ENCODE measurements at places on chromosomes 12 and 14.

GRCh38 chr14:33412450-33412849 is 473.8 kb downstream of the NPAS3 start:
- no peak for DNase-seq

DNA sequence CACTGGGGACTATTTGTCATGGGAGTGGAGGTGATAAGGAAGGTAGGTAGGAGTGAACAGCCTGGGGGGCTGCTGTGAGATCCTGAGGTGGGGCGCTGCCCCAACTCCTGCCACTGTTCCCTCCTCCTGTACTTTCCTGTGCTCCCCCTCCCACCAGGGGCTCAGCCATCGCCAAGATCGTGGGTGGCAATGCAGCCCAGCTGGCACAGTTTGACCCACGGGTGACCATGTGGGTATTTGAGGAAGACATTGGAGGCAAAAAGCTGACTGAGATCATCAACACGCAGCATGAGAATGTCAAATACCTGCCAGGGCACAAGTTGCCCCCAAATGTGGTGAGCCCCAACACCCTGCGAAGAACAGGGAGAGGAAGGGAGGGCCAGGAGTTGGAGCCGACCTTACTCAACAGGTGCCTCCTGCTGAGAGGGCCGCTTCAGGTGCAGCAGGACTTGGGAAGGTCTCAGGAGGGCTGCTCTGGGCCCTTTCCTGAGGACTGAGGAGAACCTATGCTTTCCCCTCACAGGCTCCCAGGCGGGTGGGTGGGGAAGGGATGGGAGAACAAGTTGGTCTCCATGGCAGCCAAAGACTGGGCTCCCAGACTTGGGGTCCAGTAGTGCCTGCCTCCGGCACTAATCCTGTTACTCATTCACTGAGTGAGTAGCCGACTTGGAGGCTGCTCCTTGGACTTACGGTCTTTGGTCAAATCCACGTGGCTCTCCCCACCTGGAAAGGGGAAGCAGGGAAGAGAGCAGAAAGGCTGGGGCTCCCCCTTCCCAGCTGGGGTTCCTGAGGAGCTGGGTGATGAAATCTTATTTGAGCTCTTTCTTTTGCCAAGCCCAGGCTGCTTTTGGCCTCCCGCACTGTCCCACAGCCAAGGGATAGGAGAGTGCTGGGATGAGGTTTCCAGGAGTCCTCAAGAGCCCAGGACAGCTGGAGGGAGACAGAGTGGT is 884 bp downstream of the GPD1 start:
- DNase-seq: no peak

DNA sequence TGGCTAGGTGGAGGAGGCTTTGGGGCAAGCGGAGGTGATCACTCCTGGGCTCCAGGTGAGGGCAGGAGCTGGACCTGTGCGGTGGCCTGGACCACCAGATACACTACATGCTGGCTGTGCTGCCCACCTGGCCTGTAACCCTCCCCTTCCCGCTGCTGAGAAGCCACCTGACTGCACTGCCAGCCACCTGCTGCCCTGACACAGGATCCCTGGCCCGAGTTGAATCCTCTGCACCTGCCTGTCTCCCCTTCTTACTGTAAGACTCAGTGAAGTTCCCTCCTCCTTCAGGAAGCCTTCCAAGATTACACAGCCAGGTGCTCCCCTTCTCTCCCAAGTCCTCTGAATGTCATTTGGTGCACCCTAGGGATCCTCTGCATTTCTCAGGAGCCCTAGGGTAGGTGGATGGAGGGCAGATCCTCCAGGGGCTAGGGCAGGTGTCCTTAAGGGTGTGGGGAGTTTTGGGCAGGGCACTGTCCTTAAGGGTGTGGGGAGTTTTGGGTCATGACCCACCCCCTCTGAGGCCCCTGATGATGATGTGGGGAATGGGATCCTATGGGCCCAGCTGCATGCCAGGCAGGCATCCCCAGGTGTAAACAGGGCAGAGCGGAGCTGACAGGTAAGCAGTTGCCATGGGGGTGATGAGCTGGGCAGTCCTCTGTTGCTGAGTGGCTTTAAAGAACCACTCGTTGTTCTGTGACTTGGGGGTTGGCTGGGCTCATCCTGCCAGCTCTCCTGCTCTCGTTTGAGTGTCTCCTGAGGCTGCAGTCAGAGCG is 6.7 kb upstream of the MTA1 start:
- DNase-seq: no peak

DNA sequence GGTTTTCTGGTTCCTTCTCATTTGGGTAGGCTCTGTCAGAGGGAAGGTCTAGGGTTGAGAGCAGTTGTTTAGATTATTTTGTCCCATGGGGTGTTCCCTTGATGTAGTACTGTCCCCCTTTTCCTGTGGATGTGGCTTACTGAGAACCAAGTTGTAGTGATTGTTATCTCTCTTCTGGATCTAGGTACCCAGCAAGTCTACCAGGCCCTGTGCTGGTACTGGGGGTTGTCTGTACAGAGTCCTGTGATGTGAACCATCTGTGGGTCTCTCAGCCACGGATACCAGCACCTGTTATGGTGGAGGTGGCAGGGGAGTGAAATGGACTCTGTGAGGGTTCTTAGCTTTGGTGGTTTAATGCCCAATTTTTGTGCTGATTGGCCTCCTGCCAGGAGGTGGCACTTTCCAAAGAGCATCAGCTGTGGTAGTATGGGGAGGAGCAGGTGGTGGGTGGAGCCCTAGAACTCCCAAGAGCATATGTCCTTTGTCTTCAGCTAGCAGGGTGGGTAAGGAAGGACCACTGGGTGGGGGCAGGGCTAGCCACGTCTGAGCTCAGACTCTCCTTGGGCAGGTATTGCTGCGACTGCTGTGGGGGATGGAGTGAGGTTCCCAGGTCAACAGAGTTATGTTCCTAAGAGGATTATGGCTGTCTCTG is 179.3 kb upstream of the BTG1 start:
- no peak for DNase-seq

DNA sequence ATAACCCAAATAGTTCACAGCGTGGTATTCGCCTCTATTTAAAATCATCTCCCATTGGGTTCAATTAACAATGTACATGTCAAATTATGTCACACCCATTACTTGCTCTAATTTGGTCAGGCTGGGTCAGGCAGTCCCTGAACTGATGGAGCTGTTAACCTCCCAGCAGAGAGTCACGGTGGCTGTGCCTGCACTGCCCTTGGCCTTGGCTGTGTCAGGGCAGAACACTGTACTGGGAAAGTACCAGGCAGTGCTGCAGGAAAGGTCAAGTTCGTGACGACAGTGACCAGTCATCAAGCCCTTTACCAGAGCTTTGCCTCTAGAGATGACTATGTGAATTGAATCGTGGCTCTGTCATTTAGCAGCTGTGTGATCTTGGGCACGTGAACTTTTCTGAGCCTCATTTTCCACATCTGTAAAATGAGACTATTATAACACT is 100.0 kb downstream of the ARF6 start:
- DNase-seq: no peak

GRCh38 chr14:92926931-92927330 is 4.0 kb downstream of the CHGA start:
- no peak for DNase-seq

GRCh38 chr12:125346362-125346761 is 281.1 kb downstream of the AACS start:
- DNase-seq: no peak

DNA sequence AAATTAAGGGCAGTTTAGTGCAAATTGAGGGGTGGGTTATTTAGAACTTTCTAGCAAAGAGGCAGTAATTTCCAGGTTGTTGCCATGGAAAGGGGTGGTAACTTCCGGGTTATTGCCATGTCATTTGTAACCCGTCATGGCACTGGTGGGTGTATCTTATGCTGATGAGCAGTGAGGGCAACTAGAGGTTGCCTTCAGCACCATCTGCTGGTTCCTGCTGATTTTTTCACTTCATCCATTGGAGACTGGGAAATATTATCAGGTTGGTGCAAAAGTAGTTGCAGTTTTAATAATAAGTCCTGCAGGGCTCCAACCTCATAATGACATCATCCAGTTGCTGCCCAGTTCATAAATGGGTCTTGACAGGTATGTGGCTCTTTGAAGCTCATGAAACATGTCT is 24.4 kb upstream of the SERPINA4 start:
- DNase-seq: no peak

GRCh38 chr12:75704664-75705063 is 193.3 kb upstream of the KRR1 start:
- DNase-seq: no peak

DNA sequence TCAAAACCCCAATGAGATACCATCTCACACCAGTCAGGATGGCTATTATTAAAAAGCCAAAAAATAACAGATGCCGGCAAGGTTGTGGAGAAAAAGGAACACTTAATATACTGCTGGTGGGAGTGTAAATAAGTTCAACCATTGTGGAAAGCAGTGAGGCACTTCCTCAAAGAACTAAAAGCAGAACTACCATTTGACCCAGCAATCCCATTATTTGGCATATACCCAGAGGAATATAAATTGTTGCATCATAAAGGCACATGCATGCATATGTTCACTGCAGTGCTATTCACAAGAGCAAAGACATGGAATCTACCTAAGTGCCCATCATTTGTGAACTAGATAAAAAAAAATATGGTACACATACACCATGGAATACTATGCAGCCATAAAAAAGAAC is 59.9 kb downstream of the MGST1 start:
- no peak for DNase-seq

DNA sequence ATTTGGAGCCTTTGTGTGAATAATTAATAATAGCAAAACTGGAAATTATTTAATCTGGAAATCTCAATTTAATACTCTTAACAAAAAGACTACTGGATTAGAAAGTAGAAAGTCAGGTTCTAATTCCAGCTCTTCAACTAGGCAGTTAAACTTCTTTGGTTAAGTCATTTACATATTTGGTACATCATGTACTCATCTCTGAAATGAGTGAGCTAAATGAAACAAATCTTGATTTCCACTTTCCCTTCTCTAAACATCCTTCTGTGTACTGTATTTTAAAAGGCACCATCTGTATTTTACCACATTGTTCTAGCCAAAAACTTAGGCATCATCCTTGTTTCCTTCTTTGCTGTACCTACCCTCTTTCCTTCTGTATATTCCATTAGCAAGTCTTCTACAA is 26.9 kb downstream of the CRADD start:
- DNase-seq: no peak

- no peak for DNase-seq
Measured at GRCh38 chr14:87131879-87132278, 861.1 kb downstream of the GALC start.

- DNase-seq: no peak
Measured at GRCh38 chr12:49897276-49897675, 6.4 kb downstream of the FAIM2 start.

- DNase-seq: no peak
Measured at GRCh38 chr14:90523544-90523943, 126.7 kb downstream of the CALM1 start.

DNA sequence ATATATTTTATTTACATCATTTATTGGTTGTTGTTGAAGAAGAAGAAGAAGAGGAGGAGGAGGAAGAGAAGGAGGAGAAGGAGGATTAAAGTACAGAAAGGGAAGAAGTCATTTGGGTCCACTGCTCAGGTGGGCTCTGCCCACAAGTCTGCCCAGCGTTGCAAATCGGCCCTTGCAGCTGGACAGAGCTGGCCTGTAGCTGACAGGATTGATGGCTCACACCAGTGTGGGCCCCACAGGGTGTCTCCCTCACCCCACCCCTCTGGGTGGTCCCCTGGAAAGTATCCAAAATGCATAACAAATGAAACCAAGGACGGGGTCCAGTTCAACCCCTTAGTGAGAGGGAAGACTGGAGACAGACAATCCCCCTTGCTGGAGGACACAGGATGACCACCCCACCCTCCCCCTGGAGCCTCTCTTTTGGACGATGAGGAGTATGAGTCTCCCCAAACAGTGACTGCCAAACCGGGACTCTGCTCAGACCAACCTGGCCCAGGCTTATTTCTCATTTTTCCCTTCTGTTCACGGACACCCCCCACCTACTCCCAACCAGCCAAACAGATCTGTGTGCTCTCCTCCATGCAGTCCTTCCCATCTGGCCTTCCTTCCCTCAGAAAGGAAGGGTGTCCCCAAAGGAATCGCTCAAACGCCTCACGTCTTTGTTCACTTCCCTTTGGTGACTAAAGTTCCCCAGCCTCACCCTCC is 17.7 kb downstream of the DPF3 start:
- DNase-seq: no peak

GRCh38 chr12:48717252-48717695 is 767 bp upstream of the CCNT1 start:
- no peak for DNase-seq

- DNase-seq: no peak
Measured at GRCh38 chr14:80215081-80215480, 3.8 kb upstream of the DIO2 start.

DNA sequence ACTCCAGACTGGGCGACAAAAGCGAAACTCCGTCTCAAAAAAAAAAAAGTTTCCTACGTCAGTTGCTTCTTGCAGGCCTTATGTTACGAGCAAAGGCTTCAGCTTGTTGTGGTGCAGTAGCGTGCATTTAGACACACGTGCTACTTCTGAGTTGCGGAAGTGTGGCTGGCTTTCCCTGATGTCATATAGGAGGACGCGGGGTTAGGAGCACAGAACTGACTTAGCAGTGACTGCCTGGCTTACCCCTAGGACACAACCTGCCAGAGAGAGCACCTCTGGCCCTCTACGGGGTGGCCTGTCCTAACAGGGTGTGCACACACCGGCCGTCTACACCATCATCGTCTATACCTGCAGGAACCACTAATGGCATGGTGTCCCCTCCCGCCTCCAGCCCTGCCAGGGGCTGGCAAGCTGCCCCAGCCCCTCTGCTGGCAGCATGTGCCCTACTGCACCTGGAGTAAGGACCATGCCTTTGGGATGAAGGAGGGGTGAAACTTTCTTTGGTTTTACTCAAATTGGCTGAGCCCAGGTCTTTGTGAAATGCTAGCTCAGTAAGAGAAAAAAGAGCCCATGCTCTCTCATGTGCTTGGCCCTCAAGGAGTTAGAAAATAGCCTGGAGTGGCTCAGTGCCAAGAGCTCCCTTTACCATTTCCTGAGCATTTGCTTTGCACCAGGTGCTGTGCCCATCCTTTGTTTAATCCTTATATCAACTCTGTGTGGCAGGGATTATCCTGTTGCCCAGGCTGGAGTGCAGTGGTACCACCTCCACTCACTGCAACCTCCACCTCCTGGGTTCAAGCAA is 1.7 kb upstream of the GPR68 start:
- DNase-seq: peak; percentile 61

DNA sequence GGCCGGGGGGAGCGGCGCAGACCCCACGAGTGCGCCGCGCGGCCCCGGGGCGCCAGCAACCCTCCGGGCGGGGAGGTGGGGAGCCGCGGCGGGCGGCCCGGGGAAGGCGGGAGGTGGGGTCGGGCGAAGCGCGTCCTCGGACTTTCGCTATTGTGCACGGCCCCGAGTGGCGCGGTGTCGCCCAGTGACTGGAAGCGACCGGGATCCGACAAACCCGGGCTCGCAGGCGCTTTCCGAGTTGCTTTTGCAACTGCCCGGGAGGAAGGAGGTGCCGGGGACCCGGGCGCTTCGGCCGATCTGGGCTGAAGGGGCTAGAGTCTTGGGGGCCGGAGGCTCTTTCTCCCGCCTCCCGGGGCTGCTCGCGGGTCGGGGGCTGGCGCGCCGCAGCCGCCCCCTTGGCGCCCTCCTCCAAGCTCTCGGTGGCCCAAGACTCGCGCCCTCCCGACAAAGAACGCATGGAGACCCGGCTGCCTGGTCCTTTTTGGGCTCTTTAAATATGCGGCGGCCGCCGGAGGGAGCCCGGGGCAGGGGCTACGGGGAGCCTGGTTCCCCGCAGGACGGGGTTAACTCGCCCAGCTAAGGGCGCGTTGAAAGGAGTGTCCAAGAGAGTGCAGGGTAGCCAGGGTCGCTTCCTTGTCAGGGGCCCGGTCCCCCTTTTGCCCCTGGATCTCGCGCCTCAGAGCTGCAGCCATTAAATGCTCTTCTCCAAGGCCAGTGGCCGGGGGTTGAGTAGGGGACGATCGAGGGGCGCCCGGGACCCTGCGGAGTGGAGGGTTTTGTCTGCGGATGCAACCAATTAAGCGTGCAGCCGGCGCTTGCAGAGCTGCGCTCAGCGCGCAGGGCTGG is 1.4 kb downstream of the HMGA2 start:
- peak; percentile 4 for DNase-seq

Measured in stimulated activated CD4-positive, alpha-beta T cell treated with anti-CD3 and anti-CD28 coated beads, Interleukin-4, amount 100 ng/mL, for 1 hour (primary cell).